ENCODE measurements at places on chromosomes 5 and 9.

DNA sequence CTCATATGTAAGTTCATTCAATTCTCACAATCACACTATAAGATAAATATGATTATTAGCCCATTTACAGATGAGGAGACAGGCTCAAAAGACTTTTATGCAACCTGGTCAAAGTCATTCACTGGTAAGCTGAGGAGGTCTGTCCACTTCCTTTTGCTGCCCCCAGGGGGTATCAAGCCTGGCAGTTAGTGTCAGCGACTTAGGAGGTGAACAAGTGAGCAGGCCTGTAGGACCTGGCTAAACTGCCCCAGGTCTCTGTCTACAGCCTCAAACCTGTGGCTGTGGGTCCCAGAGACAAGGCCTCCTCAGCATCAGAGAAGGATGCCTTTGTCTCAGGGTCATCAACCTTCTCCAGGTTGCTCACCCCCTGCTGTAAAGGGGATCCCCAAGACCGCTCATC, 10.4 kb downstream of the TGFBI start:
- DNase-seq = no peak

DNA sequence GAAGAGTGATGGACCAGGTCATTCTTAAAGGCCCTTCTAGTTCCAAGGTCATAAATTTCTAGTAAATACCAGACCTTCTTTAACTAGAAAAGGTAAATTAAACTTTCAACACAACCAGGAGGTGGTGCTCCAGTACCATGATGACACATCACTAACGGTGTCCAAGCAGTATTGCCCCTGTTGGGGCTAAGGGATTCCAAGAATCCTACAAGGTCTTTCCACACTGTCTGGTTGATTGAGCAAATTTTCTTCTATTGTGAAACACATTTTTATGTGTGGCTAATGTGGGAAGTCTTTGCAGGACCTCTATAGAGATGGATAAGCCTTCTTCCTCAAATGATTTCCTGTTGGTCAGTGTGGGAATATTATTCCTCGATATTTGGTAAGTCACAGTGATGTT, 459.6 kb upstream of the PAPPA start:
- DNase-seq = no peak

DNA sequence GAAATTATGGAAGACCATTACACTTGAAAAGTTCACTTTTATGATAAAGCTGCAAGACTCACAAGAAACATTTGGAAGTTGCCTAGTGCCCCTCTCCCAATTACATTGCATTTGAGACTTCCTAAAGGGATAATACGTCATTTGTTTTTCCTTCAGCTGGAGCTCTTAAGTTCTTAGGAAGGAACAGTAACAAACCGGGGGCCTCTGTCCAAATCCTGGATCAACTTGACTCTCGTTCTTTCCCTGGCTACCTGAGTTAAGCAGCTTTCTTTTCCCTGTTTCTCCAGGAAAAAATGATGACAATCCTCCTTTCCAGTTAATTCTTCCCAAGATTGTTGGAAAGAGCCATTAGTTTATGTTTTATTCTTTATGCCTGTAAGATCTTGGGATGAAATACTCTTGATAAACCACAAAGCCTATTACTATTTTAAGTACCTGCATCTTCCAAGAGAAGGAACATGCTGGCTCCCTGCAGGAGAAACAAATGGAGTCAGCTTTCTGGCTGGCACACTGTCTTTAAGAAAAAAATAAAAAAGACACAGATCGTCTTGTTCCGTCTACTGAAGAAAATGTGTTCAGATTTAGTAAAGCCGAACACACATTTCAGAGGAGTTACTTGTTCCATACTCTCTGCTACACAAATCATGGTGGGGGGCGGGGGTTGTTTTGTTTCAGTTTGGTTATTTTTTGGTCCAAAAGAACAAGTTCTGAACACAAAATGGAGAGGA, 297.9 kb downstream of the EFNA5 start:
- no peak for DNase-seq

- no peak for DNase-seq
Observed at GRCh38 chr9:33164138-33164809, 2.9 kb downstream of the B4GALT1 start.

DNA sequence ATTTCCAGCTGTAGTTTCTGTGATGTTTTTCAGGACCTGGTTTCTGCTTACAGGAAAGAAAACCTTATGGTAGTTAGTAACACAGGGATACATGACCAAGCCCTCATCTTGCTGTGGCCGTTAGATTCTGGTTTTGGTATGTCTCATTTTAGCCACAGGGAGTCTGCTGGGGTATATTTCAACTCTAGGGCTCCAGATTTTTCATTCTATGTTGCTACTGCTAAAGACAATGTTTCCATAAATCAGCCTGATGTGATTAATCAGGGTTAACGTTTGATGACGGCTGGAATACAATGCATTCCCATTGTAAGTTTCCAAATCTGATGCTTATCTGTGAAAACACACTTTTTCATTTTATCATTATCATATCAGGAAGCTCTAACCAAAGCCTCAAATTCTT, 48.2 kb downstream of the P4HA2 start:
- no peak for DNase-seq

DNA sequence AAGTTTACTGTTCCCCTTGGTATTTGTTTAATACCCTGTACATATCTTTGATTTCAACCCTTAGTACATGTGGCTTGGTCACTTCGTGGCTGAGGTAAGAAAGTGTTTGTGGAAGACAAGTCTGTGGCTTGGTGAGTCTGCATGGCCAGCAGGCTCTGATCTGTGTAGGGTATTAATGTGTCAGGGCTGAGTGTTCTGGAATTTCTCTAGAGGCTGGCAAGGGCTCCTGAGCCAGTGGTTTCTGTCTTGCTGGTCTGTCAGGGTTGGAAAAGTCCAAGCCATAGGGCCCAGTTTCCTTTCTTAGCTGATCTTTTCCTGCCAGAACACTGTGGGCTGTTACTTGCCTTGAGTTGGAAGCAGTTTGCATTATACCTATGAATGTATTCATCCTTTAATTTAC, 48.0 kb upstream of the FBXL7 start:
- no peak for DNase-seq

DNA sequence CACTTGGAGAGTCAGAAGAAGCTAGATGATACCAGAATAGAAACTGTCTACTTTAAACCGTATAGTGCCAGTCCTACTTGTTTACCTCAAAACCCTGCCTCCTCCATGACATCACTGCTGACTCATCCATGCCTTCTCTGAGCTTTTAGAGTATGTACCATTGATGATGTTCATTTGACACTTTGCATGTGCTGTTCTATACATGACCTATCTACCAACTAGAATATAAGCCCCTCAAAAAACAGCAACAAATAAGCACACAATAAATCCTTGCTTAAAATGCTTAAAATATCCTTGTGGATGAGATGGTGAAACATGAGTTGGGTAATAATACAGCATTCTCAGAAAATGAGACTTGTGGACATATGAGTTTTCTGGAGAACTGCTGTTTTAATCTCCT, 2.6 kb downstream of the CTNNAL1 start:
- DNase-seq = peak; percentile 62

GRCh38 chr9:14992516-14992915, 82.3 kb upstream of the FREM1 start:
- no peak for DNase-seq

GRCh38 chr5:150286820-150287219, 2.8 kb downstream of the CAMK2A start:
- DNase-seq = no peak

- no peak for DNase-seq
Observed at GRCh38 chr9:130437011-130437789, 7.6 kb upstream of the ASS1 start.

- no peak for DNase-seq
Observed at GRCh38 chr5:150309886-150310239, 7.2 kb upstream of the ARSI start.

DNA sequence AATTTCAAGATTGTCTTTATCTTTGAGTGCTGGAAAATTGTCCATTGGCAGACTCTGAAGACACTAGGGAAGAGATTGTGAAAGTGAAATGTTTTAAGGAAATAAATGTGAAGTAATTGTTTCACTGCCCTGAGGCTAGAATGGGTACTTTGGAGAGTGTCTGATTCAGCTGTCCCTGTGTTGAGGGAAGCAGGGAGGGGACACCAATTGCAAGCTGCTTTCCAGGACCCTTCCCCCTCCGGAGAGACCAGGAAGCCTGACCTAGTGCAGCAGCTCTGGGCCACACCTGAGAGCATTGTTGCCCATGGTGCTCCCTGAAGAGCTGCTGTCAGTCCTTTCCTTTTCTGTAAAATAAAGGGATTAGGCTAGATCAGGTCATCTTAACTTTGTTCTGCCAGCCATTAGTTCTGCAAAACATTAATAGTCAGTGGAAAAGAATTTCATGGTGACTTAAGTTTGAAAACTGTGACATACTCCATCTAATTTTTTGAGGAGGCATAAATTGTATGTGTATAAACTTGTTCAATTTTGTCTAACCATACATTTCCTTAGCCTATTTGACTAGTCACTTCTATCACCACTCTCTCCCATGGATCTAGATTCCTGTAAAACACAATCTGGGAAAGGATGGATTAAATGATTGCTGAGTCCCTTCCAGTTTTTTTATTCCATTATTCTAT, 18.8 kb downstream of the MAP1B start:
- DNase-seq = no peak

DNA sequence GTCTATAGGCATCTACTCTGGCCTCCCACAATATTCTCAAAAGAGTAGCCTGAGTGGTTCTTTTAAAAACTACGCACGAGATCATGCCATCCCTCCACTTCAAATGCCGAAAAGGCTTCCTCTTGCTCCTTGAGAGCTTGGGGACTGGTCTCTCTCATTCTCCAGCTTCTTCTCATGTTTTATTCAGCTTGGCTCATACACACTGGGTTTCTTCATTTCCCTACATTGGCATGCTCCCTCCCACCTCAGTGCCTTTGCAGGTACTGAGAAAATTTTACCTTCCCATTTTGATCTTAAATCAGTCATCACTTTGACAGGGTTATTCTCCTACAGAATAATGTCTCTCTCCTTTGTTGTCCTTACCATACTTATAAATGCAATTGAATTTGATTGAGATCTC, 20.4 kb downstream of the PRLR start:
- DNase-seq = no peak
